ENCODE measurements at places on chromosomes 13 and 19.

GRCh38 chr19:32498648-32499200 is 82.3 kb upstream of the PDCD5 start:
- no peak for DNase-seq

DNA sequence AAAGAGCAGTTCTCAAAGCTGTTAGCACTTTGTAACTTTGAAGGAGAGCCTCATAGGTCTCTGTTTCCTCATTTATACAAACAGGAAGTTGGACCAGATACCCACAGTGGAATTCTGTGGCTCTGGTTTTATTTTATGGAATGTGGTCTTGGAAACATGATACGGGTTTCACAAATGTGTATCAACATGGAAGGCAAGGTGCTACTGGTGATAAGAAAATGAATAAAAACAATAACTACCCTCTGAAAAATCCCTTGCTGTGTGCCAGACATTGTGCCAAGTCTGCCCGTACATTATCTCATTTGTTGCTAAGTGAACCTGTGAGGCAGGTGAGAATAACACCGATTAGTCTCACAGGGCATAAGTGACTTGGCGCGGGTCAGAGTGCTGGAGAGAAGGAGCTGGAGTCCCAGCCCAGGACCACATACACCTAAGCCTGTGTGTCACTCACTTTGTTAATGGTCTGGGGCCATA is 45.0 kb upstream of the RNF113B start:
- DNase-seq = no peak

GRCh38 chr19:6509118-6509971 is 7.2 kb upstream of the TUBB4A start:
- DNase-seq = no peak

DNA sequence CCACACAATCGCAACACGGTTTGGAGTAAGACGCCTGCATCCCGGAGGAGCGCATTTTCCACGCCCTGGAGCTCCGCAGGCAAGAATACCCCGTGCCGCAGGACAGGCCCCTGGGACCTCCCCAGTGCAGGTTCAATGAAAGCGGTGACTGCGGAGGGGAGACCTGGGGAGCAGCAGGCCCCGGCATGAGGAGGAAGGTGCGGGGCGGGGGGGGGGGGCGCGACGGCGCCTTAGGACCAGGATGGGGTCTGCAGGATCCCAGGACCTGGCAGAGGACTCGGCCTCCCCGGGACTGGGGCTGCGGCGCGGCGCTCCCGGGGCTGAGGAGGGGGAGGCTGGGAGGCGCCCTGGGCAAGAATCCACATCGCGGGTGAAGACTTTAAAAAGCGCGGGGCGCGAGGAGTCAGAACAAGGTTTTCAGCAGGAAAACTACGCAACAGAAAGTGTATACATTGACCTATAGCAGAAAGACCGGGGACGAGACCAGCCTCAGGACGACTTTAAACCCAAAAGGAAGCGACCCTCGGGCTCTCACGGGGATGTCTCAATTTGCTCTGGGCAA is 432 bp downstream of the ZNF611 start:
- DNase-seq = no peak

DNA sequence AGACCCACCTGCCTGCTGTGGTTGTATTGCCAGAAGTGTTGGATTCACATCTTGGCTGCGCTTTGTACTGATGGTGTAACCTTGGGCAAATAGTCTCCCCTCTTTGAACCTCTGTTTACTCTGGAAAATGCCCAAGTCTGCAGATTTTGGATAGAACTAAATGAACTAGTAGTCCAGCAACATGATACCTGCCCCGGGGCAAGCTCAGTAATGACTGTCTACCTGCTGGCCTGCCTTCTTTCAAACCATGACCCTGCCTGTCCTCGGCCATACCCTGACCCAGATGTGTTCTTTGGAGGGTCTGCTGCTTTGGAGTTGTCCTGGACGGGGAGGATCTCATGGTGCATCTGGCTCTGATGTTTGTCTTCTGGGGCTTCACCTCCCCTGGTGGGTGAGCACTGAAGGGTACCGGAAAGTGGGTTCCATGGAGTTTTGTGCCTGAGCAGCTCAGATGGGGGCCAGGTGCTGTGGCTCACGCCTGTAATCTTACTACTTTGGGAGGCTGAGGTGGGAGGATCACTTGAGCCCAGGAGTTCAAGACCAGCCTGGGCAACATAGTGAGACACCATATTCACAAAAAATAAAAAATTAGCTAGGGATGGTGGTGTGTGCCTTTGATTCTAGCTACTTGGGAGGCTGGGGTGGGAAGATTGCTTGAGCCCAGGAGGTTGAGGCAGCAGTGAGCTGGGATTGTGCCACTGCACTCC is 59.5 kb downstream of the TNFRSF19 start:
- no peak for DNase-seq

GRCh38 chr19:48513289-48514122 is 1.9 kb upstream of the LMTK3 start:
- DNase-seq = no peak

- no peak for DNase-seq
These were observed at the start of gene HPN for GRCh38 chr19:35041548-35042055. TSS of gene HPN (plus strand) at chr19:35041721. CDS start at chr19:35042507, 786 bp downstream.

- DNase-seq = no peak
These were observed 69.5 kb downstream of the PTPRS start for GRCh38 chr19:5271145-5271544.

GRCh38 chr19:3810708-3811355 is 24.7 kb upstream of the MATK start:
- no peak for DNase-seq

GRCh38 chr19:10927730-10928562 is 493 bp downstream of the YIPF2 start:
- no peak for DNase-seq

DNA sequence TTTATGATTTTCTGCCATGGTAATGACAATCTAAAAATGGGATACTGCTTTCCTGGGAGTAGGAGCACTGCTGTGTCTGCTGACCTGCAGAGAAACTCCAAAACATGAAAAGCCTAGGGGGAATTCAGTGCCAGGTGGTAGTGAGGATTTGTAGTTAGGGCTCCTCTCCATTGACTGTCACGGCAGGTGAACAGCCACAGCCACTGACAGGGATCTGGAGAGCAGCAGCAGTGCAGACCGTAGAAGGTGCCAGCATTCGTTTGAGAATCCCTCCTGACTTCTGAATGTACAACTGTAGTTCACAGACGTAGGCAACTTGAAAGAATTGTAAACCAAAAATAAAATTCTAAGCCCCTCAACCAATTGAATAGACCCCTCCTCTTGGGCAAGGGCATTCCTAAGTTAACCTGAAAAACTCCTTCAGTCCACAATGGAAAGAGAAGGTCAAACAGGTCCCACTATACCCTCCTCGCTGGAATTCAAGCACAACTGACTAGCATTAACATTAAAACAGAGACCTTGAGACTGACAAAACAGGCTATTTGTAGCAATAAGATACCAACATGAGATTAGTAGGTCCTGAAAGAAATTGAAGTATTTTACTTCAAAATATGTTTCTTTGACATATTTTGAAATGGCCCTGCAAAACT is 1328.8 kb downstream of the OLFM4 start:
- DNase-seq = no peak

- DNase-seq = no peak
These were observed 365.9 kb downstream of the FGF14 start for GRCh38 chr13:102035969-102036368.

- DNase-seq = no peak
These were observed 473 bp upstream of the CERS1 start for GRCh38 chr19:18896421-18896841.

DNA sequence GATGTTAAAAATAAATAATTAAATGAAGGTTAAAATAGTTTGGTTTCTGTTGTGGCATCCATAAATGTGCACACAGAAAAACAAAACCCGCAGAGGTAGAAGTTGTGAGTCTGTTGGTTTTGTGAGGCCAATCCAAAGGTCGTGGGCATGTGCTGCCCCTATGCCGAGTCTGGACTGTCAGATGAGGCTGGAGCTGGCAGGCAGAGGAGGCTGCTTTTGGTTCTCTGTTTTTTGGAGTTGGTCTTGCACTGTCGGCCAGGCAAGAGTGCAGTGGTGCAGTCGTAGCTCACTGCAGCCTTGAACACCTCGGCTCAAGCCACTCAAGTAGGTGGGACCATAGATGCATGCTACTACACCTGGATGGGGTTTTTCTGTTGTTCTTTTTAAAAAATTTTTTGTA is 43.7 kb downstream of the TSSK6 start:
- DNase-seq = no peak

DNA sequence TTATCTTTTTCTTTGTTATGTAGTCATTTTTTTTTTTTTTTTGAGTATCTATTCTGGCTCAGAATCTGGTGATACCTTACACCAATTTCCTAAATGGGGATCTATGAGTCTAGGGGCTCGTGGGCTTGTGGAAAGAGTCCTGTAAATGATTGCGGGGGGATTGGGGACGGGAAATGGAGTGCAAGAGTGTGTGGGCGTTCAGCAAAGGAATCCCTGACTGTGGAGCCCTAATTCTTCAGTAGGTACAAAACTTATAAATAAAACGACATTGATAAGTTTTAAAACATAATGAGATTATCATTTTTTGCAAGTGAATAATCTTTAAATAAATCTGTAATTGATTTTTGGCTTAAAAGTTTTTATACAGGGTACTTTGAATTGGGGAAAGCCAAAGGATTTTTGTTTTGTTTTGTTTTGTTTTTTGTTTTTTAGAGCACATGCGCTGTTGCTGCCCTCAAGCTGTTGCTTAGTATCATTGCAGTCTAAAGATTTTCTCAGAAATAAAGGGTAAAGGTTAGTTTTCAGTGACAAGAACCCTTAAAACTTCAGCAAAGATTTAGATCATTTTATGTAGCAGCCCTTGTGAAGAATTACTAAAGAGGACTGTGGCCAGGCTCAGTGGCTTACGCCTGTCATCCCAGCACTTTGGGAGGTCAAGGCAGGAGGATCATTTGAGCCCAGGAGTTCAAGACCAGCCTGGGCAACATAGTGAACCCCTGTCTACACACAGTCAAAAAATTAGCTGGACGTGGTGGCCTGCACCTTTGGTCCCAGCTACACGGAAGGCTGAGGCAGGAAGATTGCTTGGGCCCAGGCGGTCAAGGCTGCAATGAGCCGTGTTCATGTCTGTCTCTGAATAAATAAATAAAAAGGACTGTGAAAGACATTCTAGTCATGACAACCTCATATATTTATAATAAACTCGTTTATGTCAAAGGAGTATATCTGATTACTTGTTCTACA is 1.7 kb downstream of the ERCC5 start:
- DNase-seq = peak; percentile 7

- DNase-seq = no peak
These were observed 37.7 kb downstream of the ARHGEF7 start for GRCh38 chr13:111152844-111153243.

DNA sequence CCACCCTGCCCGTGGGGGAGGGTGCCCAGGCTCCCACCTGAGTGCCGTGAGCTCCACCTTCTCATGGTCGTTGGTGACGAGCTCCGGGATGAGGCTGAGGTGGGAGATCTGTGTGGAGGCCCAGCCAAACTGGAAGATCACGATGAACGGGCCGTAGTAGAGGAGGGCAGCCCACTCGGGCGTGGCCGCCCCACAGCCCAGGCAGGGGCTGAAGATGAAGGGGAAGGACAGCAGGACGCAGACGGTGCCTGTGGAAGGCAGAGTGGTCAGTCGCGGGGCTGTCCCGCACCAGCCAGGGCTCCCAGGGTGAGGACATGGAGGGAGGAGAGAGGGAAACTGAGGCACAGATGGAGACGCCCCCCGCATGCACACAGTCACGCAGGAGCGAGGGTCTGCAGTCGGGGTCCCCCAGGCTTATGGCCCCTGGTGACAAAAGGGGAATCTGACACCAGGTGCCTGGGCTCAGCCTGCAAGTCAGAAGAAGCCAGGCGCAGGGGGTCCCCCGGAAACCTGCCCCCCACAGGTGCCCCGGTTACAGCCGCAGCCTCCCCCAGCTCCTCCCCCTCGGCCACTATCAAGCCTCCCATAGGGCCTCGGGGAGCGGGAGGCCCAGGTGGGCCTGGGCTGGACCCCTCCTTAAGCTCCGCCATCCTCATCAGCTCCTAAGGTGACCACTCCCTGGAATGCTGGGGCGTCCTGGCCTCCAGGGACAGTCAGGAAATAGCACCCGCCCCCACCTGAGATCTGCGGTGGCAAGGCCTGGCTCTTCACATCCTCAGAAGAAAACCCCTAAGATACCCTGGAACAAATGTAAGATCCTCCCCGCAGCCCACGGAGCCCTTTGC is 6.2 kb downstream of the MFSD12 start:
- DNase-seq = no peak

- DNase-seq = no peak
These were observed 356.6 kb downstream of the TDRD3 start for GRCh38 chr13:60753641-60754040.

- peak; percentile 86 for DNase-seq
These were observed 45.2 kb downstream of the CDADC1 start for GRCh38 chr13:49292742-49293486.

GRCh38 chr13:108915634-108916512 is 286.5 kb downstream of the MYO16 start:
- DNase-seq = peak; percentile 53

GRCh38 chr19:47152632-47153031 is 22.0 kb downstream of the SAE1 start:
- no peak for DNase-seq

- DNase-seq = no peak
These were observed 65.9 kb downstream of the ENOX1 start for GRCh38 chr13:43720780-43721397.

DNA sequence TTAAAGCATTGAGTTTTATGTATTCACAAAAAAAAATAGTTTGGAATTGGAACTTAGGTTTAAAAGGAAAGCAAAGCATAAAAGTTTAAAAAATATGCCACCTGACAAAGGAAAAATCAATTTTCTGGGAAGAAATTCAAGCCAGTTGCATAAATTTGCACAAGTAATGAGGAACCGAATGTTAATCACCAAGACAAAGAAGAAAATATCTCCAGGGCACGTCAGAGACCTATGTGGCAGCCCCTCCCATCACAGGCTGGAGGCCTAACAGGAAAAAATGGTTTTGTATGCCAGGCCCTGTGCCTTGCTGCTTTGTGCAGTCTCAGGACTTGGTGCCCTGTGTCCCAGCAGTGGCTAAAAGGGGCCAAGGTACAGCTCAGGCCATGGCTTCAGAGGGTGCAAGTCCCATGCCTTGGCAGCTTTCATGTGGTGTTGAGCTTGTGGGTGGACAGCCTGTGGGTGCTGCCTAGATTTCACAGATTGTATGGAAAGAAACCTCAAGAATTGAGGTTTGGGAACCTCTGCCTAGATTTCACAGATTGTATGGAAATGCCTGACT is 767.2 kb upstream of the SLC10A2 start:
- no peak for DNase-seq

DNA sequence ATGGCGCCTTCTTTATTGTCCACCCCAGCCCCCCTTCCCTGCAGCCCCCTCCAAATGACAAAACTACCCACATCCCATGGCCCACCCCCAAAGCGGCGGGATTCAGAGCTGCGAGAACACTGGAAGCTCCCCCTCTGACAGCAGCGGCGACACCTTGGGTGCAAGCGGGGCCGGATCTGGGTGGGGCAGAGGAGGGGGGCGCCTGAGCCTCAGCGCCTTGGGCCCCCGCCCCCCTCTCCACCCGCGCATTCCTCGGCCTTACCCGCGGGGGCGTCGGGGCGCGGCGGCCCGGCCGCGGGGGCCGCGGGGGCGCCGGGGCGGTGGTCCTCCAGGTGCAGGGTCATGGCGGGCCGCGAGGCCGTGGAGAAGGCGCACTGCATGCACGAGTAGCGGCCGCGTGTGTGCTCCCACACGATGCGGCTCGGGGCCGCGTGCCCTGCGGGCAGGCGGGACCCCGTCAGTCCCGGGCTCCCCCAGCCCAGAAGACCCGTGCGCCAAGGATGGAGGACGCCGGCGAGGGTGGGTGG is 3.3 kb downstream of the ZNF414 start:
- DNase-seq = no peak

GRCh38 chr13:98415326-98416070 is 161.4 kb downstream of the STK24 start:
- DNase-seq = no peak

- DNase-seq = peak; percentile 35
These were observed at the start of gene ANKLE1 for GRCh38 chr19:17281391-17282304. TSS of gene ANKLE1 (plus strand) at chr19:17281901. CDS start at chr19:17281921, 20 bp downstream.

All from bone marrow (tissue), 2 donors.